ENCODE measurements at places on chromosomes 2 and 18.
A peak's percentile ranks its signal among the peaks of the same experiment; 100 is the strongest.

DNA sequence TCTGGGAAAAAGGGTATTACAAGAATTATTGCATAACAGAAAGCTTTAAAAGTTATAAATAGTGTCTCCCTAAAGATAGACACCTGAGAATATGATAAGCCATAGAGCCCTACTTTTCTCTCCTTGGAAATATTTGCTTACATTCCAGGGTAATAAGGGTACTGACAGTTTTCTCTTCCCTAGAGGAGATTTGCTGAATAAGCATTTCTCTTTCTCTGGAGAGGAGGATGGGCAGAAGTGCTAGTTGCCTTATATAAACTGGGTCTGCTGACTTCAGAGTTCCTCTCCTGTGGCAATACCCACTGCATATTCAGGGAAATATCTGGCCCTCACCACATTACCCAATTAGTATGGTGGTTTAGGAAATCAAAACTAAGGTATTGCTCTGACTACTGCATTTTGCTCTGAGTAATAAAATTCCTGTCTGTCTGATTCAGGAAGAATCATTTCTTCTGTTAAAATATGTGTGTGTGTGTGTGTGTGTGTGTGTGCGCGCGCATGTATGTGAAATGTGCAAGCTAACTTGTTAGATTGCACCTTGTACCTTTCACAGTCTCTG, 1391.3 kb downstream of the DSC3 start:
- peak; percentile 71 for DNase-seq

- DNase-seq: no peak
Measured at GRCh38 chr2:238928520-238929241, 80.8 kb downstream of the TWIST2 start.

DNA sequence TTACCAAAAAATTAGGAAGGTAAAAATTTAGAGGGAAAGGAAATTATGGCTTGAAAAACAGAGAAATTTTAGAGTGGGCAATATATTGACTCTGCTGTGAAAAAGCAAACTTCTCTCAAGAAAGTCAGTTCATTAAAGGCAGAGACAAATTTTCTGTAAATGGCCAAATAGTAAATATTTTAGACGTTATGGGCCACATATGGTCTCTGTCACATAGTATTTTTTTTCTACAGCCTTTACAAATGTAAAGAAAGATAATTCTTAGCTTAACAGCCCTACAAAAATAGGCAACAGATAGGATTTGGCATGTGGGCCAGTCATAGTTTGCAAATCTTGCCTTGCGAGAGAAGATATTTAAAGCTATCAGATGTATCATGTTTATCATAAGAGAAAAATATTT, 1750.4 kb downstream of the SUCLG1 start:
- no peak for DNase-seq

DNA sequence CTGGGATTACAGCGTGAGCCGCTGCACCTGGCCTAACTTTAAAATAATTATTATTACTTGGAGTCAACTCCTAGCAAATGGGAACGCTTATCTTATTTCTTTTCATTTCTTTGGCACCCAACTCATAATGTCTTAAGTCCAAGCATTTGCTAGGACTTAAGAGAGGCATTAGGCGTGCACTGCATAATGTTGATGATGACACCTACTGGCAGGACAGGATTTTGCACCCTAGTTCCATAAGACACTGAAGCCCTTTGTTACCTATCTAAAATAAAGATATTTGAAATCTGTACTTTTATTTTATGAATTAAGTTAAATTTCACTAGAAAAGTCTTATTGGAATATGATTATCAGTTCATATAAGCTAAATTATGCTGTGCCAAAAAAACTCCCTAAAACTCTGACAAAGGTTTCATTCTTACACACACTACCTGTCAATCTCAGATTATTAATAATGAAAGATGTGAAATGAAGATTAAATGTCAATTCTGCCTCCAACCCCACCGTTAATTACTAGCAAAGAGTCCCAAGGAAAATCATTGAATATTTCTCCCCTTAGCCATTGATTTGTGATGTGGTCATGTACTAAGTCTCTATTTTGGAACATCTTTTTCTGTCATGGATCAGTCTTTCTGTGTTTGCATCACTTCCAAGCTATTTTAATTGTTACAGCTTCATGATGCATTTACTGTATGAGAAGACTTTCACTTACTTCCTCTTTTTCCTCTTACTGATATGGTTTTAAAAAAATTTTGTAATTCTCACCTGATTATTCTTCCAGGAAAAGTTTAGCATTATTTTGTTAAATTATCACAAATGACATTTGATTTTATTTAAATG, 12.7 kb upstream of the CDH2 start:
- DNase-seq: peak; percentile 83

DNA sequence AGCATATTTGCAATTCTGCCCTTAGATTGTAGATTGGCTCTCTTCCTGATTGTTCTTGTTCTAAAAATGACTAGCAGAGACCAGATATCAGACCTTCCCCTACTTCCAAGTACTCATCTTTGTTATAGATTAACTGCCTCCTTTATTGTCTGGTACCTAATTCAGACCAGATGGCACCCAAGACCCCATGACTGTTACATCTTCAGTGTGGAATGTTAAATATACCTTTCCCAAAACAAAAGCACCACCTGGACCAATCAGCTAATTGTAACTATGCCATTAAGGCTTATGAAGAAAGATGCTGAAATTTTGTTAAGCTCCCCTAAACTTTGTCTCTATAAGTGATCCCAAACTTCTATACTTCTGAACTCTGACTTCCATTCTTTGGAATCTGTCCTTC, 12.0 kb upstream of the TFPI start:
- no peak for DNase-seq

DNA sequence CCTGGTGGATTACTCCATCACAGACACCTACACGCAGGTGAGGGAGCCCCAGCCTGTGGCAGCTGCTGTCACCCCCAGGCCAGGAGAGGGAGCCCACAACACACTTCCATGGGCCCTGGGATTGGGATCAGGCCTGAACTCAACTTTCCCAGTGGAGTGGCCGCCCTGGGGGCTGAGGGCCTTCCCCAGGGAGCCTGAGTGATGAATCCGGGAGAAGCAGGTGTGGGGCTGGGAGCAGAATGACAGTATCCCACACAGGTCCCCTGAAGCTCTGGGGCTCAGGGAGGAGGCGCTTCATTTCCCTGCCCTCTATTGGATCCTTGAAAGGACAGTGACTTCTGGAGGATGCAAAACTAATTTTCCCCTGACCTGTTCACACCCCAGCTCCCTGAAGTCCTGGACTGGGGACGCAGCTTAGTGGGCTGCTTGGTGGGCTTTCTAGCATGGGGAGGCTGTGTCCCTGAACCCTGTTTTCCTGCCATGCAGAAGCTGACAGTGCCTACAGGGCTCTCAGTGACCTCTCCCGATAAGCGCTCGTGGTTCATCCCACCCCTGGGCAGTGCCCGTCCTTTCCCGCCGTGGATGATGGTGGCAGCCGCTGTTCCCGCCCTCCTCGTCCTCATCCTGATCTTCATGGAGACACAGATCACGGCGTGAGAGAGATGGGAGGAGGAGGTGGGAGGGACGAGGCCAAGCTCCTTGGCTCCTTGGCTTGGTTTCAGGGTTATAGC, 11.0 kb downstream of the SLC4A3 start:
- no peak for DNase-seq

DNA sequence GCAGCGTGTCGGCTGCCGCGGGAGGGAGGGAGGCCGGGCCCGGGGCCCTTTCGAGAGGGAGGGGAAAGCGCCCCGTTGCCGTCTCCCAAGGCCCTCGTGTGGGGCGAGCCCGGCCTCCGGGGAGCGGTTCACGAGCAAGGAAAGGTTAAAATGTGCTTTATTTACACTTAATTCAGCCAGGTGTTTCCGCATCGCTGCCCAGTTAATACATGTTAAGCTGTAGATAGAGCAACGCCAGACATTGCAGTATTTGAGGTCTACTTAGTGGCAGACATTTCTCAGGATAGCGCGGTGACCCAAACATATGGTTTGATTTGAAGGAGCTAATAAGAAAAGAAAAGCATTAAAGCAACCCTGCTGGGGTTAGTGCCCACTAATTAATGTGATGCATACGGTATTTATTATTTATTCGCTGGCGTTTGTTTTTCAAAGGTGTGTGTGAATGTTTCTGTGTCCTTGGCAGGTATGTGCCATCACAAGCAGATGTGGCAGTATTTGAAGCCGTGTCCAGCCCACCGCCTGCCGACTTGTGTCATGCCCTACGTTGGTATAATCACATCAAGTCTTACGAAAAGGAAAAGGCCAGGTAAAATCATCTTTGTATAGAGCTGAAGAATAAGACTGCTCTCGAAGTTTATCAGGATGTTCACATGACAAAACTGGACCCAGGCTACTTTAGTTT, 571 bp downstream of the EEF1B2 start:
- DNase-seq: peak; percentile 80

DNA sequence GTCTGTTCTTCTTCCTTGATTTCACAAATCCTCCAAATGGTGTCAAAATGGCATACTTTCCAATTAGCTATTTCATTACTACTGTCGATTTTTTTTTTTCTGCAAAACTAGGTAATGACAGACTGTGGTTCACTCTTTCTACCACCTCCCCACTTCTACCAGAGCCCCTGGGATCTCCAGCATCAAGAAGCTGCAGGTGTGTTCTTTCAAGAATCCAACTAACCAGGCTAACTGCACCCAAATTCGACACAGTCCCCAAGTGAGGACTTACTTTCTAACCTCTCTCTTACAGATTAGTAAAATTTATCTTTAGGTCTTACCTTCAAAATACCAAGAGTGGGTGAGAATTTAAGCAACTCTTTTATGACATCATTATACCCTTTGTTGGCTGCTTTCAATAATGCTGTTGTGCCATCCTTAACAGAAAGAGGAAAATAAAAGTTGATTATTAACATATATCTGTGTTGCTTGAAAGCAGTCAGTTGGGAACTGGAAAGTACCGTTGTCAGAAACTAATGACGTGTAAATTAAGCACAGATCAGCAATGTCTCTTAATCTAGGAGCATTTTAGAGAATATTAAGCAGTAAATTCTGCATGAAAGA, 31.2 kb upstream of the NPC1 start:
- DNase-seq: no peak
